RCC 7860 (cell line): ENCODE measurements at places on chromosomes 2 and 18.

GRCh38 chr2:21860907-21861306, 737.1 kb downstream of the TDRD15 start:
- DNase-seq: no peak

GRCh38 chr2:4539121-4539520, 835.7 kb downstream of the DCDC2C start:
- DNase-seq: no peak

DNA sequence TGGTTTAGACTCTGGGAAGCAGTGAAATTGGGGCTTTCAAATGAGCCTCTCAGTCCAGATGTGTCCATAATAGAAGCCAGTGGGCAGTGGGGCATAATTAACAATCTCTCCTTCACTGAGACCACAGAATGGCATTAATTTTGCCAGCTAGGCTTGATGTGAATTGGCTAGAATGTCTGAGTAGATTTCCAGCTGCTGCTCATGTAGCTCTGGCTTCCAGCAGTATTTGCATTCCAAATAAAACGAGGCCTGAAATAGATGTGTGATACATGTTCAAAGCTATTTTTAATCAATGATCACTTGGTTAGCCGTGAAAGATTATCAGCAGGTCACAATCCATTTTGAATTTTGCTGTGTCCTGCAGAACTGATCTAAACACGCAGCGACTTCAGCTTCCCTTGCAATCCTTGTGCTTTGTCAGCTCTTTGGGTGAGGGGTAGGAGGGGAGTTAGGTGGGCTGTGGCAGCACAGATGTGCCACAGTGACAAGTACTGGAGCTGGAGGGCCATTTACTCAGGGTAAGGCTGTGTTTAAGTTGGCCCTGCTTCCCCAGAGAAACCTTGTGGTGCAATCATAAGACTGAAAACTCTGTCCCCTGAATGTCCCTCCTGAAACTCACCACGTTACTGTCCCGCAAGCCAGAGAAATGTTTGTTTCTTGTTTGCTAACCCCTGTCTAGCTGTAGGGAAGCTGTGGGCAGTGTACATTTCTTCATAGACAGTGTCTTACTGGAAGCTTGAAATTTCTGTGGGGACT, 56.9 kb upstream of the TMEM178A start:
- no peak for DNase-seq

GRCh38 chr2:18172607-18173006, 294.1 kb downstream of the KCNS3 start:
- DNase-seq: no peak

DNA sequence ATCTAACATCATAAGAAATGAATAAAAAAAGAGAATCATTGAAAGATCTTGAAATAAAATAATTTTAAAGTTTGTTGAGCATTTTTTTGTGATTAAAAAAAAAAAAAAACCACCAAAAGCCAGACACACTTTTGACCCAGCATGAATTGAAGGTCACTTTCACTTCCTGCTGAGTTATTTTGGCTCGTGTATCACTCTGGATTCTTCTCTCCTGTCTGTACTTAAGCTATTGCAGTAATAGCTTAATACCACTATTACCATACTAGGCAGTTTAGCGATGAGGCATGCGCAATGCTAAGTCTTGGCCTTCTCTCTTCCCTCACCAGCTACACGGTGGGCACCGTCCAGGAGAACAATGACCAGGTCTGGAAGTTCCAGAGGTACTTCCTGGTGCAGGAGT, 54.5 kb upstream of the SPP2 start:
- no peak for DNase-seq
